Stimulated activated CD8-positive, alpha-beta memory T cell treated with anti-CD3 and anti-CD28 coated beads, Interleukin-7, amount 100 ng/mL, for 1 hour (primary cell): ENCODE measurements at places on chromosomes 16 and 17.

DNA sequence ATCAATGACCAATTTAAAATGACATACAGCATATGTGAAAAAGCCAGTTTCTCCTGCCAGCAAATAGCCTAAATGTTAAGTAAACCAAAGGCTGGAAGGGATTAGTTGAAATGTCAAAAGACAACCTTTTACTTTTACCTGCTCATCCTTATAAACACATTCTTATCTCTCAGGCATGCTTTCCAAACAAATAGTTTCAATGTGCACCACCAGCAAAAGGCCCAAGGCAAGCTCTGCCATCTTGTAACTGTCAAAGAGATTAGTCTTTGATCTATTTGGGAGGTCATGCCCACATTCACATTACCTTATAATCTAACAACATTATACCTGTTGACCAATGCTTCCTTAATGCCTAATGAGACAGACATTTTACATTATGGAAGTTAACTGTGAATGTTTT lies 132.2 kb upstream of the NACA2 start:
- DNase-seq: no peak

GRCh38 chr16:56479469-56479868 lies 28.1 kb downstream of the OGFOD1 start:
- no peak for DNase-seq

DNA sequence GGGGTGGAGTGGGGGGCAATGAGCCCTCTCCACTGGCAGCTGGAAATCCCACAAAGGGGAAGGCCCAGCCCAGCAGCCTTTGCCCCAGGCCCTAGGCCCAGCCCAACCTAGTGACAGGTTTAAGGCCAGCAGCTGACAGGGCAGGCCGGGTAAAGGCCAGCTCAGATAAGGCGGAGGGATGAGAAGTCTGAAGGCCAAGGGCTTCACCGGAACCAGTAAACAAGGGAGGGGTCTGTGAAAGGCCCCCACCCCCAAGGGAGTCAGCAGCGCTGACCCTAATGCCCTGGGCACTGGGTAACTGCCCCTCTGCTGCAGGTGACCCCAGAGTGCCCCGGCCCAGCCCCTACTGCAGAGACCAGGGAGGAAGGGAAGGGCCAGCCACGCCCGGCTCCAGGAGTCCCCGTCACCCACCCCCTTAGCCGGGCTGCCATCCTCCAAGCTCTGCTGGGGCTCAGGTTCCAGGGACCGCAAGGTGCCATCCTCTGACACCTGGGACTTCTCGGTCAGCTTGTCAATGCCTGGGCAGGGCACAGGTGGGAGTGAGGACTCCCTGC lies 17.5 kb downstream of the OTOP3 start:
- no peak for DNase-seq

- DNase-seq: no peak
Measured at GRCh38 chr16:58862334-58863021, 128.4 kb upstream of the GOT2 start.

GRCh38 chr17:7237266-7237760 lies 1.9 kb downstream of the PHF23 start:
- no peak for DNase-seq

- no peak for DNase-seq
Measured at GRCh38 chr17:9763643-9764042, 27.7 kb downstream of the DHRS7C start.

- no peak for DNase-seq
Measured at GRCh38 chr17:44959821-44960531, 8.1 kb downstream of the C1QL1 start.

- no peak for DNase-seq
Measured at GRCh38 chr16:59047114-59047513, 313.0 kb upstream of the GOT2 start.

DNA sequence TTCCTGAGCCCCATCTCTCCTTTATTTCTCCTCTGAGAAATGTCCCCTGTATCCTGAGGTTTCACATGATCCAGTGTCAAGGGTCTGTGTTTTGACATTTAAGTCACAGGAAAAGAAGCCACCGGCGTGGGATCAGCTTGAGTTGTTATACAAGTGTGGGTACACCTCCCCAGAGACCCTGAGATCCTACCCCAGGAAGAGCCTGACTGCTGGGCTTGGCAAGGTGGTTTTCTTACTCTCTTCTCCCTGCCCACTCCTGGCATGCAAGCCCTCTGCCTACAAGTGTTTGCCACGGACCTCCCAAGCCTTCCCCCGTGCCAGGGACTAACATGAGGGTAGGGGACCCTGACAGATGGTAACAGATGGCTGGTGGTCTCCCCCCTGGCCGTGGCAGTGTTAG lies 2.8 kb upstream of the ARHGAP27 start:
- DNase-seq: no peak

GRCh38 chr17:38509772-38510420 lies 81.6 kb downstream of the ARHGAP23 start:
- no peak for DNase-seq

DNA sequence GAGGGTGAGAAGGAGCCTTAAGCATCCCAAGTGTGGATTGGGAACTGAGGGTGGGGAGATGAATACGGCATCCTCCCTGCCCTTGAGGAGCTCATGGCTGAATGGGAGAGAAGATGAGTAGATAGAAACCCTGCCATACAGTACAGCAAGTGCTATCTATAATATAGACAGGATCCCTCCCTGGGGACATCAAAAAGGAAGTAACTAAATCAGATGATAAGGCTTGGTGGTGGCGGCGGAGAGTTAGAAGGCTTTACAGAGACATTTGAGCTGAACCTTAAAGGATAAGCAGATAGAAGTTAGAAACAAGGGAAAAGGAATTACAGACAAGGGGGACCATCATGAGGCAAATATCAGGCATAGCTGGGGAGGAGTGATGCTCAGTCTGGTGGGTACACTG lies 67.5 kb upstream of the TMEM132E start:
- DNase-seq: no peak
